Left ventricle myocardium inferior (tissue), 1 donor: ENCODE measurements at places on chromosomes 4 and X.

- no peak for DNase-seq
Observed at GRCh38 chrX:69740317-69740716, 124.4 kb downstream of the EDA start.

- DNase-seq, result no peak
Observed at GRCh38 chr4:38734446-38734845, 48.3 kb downstream of the TLR10 start.

GRCh38 chr4:86530183-86530582 is 63.9 kb upstream of the PTPN13 start:
- DNase-seq, result no peak

DNA sequence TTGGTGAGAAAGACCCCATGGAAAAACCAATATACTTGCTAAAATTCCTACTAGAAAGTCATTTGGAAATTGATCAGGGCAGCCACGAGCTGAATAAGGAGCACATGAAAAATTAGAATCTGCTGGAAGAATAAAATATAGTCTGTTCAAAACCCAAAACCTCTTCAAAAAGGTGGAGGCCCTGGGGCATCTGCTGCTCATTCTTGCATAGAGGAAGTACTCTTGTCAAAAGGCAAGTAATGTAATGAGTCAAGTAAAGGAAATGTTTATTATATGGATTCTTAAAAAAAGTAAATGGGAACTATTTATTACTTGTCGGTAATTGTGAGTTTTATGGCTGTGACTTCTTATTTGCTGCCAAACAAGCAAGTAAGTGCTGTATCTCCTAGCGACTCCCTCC is 109.5 kb downstream of the GK start:
- no peak for DNase-seq

GRCh38 chr4:1775731-1776500 is 17.2 kb upstream of the FGFR3 start:
- no peak for DNase-seq

DNA sequence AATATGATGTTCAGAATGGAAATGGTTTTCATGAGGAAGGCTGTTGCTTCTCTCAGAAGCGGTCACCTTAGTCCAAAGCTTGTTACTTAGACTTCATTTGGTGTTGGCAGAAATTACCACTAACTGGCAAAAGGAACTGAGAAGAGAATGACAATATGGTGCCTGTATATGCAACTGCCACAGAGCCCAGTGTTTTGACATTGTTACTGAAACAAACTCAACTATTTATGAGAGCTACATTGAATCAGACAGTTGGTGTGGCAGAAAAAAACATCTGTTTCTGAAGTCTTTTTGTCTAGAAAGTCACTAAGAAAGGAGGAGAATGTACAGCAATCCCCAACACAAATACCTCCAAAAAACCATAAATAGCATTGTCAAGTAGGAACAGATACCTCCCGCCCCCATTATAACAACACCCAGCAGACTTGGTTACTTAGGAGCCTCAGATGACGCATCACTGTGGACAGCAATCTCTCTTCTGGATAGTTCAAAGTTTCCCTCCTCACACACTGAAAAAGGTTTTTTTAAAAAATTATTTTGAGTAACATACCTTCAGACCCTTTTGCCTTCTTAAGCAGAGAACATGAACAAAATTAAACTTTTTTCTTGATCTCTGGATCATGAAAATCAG is 92.2 kb downstream of the MAML3 start:
- DNase-seq, result no peak

- no peak for DNase-seq
Observed at GRCh38 chr4:130576218-130576617, 1480.3 kb downstream of the C4orf33 start.

GRCh38 chr4:24179201-24179840 is 289.5 kb upstream of the PPARGC1A start:
- DNase-seq, result no peak

DNA sequence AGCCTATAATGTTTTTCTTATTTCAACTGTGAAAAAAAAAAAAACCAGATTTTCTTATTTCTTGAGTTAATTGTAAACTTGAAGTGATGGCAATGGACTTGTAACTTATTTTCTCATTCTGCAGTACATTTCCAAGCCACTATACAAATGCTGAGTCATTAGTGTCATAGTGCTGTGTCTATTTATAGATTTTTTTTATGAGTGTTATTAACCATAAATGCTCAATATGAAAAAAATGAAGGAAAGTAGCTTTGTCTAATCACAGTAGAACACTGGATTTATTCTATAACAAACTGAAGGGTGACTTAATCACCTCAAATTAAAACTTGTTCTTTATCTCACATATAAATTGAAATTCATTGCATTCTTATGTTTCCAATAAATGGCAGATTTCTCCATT is 718.6 kb downstream of the CCSER1 start:
- DNase-seq, result no peak

DNA sequence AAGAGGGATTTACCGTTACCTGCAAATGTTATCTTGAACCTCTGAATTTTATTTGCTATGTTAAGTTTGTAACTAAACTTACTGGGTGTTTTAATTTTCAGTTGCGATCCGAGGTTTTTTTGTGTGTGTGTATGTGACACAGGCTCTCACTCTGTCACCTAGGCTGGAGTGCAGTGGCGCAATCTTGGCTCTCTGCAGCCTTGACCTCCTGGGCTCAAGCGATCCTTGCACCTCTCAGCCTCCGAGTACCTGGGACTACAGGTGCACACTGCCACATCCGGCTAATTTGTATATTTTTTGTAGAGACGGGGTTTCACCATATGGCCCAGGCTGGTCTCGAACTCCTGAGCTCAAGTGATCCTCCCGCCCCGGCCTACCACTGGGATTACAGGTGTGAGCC is 18.5 kb downstream of the PDK3 start:
- no peak for DNase-seq
